ENCODE measurements at places on chromosomes 1 and 21.
A peak's percentile ranks its signal among the peaks of the same experiment; 100 is the strongest.

DNA sequence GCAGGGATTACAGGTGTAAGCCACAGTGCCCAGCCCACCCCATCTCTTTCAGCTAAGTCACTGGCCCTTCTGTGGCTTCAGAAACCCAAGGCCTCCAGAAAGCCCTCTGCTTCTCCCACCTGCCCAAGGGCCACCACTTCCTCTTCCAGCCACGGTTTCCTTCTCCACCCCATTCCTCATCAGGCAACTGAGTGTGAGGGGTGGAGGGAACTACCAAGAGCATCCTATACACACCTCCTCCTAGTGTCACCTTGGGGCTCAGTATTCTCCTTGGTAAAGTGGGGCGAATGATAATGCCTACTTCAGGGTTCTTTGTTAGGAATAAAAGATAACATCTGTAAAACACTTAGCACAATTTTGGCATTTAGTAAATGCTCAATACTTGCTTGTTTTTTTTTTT is 30.0 kb downstream of the KNCN start:
- no peak for DNase-seq

DNA sequence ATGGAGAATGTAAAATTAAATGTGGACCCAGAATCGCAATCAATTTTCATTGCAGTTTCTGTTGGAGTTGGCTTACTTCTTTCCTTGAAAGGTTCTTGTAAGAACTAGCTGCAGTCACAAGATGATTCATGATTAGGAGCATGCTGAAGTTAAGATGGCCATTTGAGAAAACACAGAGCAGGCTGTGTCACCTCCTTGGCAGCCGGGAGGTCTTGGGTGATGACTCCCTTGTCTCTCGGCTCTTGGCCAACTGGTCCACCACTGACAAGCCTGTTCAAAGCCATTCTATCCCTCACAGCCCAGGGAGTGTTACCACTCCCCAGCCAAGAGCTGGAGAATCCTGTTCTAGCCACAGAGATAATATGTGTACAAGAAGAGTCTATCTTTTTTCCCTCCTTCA is 40.6 kb downstream of the OPTC start:
- DNase-seq = peak; percentile 84

DNA sequence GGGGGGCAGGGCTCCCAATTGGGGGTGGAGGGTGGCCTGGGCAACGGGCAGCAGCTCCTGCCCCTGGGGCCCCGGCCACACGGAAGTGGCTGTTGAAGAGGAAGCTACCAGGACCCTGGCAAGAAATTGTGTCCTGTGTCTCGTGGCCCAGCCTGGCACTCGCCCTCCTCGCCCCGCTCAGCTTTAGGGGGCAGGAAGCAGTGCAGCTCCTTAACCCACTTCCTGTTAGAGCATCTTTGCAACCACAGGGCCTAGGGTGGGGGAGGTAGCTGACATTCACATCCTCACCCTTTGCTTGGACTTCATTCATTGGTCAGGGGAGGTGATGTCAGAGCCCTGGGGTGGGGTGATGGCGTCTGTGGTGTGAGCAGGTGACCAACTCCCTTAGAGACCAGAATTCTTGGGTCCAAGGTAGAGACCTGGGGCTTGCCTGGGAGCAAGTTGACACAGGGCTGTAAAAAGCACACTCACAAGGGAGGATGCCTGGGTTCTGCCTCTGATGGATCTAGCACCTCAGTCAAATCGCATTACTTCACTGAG is at the start of gene ARHGAP30:
ARHGAP30 (minus strand) TSS at position 161 of the 540 bp plus-strand sequence. CDS start 267 bp downstream, outside the sequence.
- DNase-seq = no peak

GRCh38 chr1:182249201-182249676 is 142.4 kb downstream of the GLUL start:
- DNase-seq = no peak

DNA sequence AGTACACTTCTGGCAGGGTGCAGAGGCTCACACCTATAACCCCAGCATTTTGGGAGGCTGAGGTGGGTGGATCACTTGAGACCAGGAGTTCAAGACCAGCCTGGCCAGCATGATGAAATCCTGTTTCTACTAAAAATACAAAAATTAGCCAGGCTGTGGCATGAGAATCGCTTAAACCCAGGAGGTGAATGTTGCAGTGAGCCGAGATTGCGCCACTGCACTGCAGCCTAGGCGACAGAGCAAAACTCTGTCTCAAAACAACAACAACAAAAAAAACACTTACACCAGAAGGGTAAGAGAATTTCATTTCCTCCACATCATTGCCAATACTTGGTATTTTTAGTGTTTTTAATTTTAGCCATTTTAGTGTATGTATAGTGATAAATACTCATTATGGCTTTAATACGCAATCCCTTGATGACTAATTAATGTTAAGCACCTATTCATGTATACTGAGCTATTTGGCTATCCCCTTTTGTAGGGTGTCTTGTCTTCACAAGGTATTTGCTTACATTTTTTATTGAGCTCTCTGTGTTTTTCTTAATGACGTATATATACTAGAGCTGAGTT is 77.1 kb upstream of the TNR start:
- no peak for DNase-seq

GRCh38 chr1:109531826-109532364 is 7.8 kb upstream of the GPR61 start:
- DNase-seq = no peak
